Activated CD8-positive, alpha-beta memory T cell treated with anti-CD3 and anti-CD28 coated beads, Interleukin-2, amount 10 ng/mL, durations not matched to agents 7 days and 5 days (primary cell): ENCODE measurements at places on chromosomes 3 and 15. TPM values are rescaled to one million over a fixed set of nuclear protein-coding genes. Genes with fewer than 3 reads are reported as not detected.

DNA sequence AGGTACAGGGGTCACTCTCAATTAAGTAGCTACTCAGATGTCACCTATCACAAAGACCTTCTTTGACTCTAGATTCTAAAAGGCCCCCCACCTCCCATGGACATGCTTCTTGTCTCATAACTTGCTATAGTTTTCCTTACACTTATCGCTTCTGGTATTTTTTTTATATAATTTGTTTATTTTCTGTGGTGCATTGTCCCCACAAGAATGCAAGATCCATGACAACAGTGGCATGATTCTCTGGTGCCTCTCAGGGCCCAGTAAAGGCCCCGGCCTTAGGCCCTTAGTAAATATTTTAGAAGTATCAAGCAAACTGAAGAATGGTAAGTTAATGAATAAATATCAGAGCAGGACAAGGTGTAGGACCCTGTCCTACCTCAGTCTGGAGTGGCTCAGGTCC lies 248.6 kb downstream of the CBLB start:
- no peak overlapping the region for H3K4me3 ChIP-seq
- H3K27me3 ChIP-seq, result no peaks in the 10 kb centered on the region
- H3K27ac ChIP-seq, result no peak overlapping the region
- H3K36me3 ChIP-seq, result no peaks in the 10 kb centered on the region
- no peaks in the 10 kb centered on the region for H3K4me1 ChIP-seq

DNA sequence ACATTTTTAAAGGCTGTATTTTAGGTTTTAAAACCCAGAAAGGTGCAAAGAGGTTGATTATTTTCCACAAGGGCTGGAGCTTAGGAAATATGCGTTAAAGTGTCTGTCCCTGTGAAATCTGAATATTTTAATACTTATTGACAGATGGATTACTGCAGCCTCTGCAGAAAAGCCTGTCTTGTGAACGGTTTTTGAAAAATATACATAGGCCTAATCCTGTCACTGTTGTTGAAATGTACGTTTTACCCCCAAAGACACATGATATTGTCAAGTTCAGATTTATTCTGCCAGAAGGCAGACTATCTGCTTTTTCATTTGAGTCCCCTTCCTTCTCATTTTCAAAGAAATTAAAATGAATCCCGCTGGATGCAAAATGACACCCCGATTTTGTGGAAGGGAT lies 2.2 kb upstream of the BCL6 start:
- H3K27me3 ChIP-seq, result peaks cover 4% of the 10 kb centered on the region
- peaks cover 11% of the 10 kb centered on the region for H3K36me3 ChIP-seq
- peak overlapping the region; percentile 99 for H3K27ac ChIP-seq
- peak overlapping the region; percentile 98 for H3K4me3 ChIP-seq
- DNase-seq, result no peak

GRCh38 chr15:80736560-80736959 lies 41.5 kb downstream of the ABHD17C start:
- H3K27ac ChIP-seq, result no peak overlapping the region
- H3K4me1 ChIP-seq, result no peaks in the 10 kb centered on the region
- peaks cover 2% of the 10 kb centered on the region for H3K27me3 ChIP-seq
- no peaks in the 10 kb centered on the region for H3K36me3 ChIP-seq

DNA sequence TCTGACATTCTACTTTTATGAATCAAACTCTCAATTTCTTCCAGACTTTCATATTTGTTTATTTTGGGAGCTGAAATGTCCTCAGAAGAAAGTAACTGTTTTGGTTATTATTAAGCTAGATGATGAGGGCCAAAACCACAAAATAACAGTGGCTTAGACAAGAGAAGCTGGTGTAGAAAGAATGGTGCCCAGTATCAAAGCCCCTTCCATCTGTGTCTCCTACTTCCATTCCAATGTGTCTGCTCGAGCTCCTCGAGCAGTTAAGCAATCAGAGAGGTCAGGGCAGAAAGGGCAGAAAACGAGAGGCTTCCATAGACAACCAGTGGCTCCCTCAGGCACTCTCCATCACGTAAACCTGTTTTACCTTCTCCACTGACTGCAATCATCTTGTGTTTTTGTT lies 59.7 kb upstream of the MAGI1 start:
- no peaks in the 10 kb centered on the region for H3K4me1 ChIP-seq
- H3K4me3 ChIP-seq, result no peak overlapping the region
- no peaks in the 10 kb centered on the region for H3K36me3 ChIP-seq
- no peak overlapping the region for H3K27ac ChIP-seq

DNA sequence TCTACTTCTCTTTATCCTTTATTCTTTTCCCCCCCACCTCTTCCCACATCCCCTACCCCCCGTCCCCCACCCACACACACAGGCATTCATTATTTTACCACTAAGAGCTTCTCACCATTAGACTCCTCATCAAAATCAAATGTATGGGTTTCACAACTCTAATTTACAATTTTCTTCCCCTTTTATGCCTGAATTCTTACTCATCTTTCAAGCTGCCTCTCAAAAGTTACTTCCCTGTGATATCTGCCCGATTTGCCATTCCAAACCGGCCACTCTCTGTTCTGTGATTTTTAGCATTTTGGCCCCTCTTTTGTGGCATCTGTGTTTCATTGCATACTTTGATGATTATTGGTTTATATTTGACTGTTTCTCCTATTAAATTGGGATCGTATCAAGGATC lies 42.2 kb downstream of the SLC9A9 start:
- peaks cover 2% of the 10 kb centered on the region for H3K4me1 ChIP-seq
- H3K27me3 ChIP-seq, result no peaks in the 10 kb centered on the region
- DNase-seq, result no peak
- no peak overlapping the region for H3K27ac ChIP-seq
- H3K4me3 ChIP-seq, result no peak overlapping the region

DNA sequence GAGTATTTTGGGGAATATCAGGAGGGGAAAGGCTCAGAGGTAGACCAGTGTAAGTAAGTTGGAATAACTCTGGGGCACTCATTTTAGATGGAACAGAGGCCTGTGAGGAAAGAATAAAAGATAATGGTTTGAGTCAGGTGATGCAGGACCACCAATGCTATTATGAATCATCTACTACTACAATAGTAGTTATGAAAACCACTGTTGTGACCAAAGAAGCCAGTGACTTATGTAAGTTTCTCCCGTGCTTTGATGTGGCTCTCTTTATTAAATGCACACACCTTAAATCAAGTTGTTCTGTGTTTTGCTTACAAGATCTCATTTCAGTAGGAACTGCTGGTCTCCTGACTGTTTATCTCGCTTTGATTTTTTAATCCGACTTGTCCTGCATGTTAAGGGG lies 13.1 kb upstream of the GUCA1C start:
- no peaks in the 10 kb centered on the region for H3K27me3 ChIP-seq
- H3K4me1 ChIP-seq, result peaks cover 3% of the 10 kb centered on the region
- H3K27ac ChIP-seq, result no peak overlapping the region
- no peaks in the 10 kb centered on the region for H3K36me3 ChIP-seq

DNA sequence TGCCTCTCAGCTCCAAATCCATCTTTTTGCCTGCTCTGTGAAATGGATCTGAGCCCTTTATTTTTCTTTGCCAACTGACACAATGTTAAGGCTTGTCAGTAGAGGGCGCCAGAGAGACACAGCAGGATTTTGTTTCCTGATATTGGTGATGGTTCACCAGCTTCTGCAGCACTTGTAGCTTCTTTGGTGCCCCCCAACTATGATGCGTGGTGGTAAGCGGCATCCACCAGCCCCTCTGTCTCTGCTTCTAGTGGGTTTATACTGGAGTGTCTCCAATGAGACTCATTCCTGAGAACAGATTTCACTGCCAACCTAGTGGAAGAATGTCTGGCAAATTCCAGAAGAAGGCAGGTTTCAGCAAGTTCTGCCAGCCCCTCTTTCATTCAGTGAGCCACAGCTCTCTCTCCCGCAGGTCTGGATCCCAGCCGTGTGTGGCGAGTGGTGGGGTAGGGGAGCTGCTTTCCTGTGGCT lies 471.9 kb upstream of the FRG2C start:
- DNase-seq, result peak; percentile 65
- H3K4me1 ChIP-seq, result no peaks in the 10 kb centered on the region
- H3K27ac ChIP-seq, result no peak overlapping the region
- no peaks in the 10 kb centered on the region for H3K36me3 ChIP-seq
- H3K27me3 ChIP-seq, result no peaks in the 10 kb centered on the region
- H3K4me3 ChIP-seq, result no peak overlapping the region

DNA sequence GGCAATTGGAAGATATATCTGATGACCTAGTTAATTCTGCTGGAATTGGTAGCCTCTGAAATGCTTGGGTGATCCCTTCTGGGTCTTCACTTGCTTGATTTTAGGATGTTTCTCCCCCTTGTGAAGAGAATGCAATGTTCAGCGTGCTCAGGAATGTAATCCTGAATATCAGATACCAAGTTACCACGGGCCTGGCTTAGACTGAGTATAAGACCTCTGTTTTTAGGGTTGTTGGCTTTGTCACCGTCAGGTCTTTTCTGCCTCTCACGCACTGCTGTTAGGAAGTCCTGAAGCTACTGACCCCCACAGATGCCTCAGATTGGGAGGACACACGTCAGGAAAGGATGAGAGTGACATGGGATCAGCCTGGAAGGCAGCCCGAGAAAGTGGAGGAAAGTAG lies 198.5 kb downstream of the CDIN1 start:
- no peaks in the 10 kb centered on the region for H3K27me3 ChIP-seq
- H3K27ac ChIP-seq, result no peak overlapping the region
- H3K4me1 ChIP-seq, result no peaks in the 10 kb centered on the region
- H3K4me3 ChIP-seq, result no peak overlapping the region
- no peak for DNase-seq
- no peaks in the 10 kb centered on the region for H3K36me3 ChIP-seq

- H3K4me1 ChIP-seq, result no peaks in the 10 kb centered on the region
- no peak overlapping the region for H3K4me3 ChIP-seq
- no peak for DNase-seq
Observed at GRCh38 chr3:143597774-143598652, 250.3 kb downstream of the SLC9A9 start.

DNA sequence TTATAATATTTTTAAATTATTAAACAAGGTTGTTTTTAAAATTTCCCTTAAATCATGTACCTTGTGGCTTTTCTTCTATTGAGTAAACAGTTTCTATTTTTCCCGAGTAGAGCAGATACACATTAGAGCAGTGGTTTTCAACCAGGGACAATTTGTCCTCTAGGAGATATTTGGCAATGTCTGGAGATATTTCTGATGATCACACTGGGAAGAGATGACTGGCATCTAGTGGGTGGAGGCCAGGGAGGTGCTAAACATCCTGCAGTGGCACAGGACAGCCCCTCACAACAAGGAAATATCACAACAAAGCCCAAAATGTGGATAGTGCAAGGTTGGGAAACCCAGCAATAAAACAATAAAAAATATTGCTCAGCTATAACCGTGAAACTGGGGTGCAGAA lies 113.0 kb upstream of the PTPRG start:
- DNase-seq, result no peak
- H3K27me3 ChIP-seq, result no peaks in the 10 kb centered on the region
- H3K4me1 ChIP-seq, result no peaks in the 10 kb centered on the region
- no peaks in the 10 kb centered on the region for H3K36me3 ChIP-seq
- H3K27ac ChIP-seq, result no peak overlapping the region

- H3K4me3 ChIP-seq, result no peak overlapping the region
- H3K4me1 ChIP-seq, result no peaks in the 10 kb centered on the region
- no peak for DNase-seq
- H3K27ac ChIP-seq, result no peak overlapping the region
- no peaks in the 10 kb centered on the region for H3K27me3 ChIP-seq
- no peaks in the 10 kb centered on the region for H3K36me3 ChIP-seq
Observed at GRCh38 chr3:137347817-137348368, 390.1 kb downstream of the IL20RB start.

DNA sequence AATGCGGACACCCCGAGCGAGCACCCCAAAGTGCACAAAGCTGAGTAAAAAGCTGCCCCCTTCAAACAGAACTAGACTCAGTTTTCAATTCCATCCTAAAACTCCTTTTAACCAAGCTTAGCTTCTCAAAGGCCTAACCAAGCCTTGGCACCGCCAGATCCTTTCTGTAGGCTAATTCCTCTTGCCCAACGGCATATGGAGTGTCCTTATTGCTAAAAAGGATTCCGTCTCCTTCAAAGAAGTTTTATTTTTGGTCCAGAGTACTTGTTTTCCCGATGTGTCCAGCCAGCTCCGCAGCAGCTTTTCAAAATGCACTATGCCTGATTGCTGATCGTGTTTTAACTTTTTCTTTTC lies 5.3 kb downstream of the BHLHE40 start:
- peaks cover 65% of the 10 kb centered on the region for H3K36me3 ChIP-seq
- H3K4me1 ChIP-seq, result peaks cover 64% of the 10 kb centered on the region
- no peaks in the 10 kb centered on the region for H3K27me3 ChIP-seq

DNA sequence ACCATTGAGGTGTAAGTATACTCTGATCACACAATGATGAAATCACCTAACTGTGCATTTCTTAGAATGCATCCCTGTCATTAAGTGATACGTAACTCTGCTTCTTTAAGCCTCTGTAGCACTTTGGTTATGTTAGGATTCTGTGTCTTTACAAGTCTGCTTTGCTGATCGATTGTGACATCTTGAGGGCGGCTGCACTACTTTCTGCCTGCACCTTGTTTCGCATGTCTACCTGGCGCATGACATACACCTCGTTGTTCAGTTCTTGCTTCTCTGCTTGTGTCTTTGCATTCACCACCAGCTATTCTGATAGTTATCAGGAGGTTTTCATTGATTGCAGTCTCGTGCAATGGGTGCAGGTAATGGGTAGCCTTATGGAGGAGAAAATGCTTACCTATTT lies 32.7 kb downstream of the IGF1R start:
- no peak overlapping the region for H3K27ac ChIP-seq
- H3K36me3 ChIP-seq, result peaks cover 2% of the 10 kb centered on the region
- peaks cover 2% of the 10 kb centered on the region for H3K4me1 ChIP-seq
- no peak for DNase-seq

- no peak for DNase-seq
- H3K4me3 ChIP-seq, result no peak overlapping the region
- H3K36me3 ChIP-seq, result no peaks in the 10 kb centered on the region
Observed at GRCh38 chr3:64548200-64548889, 139.5 kb downstream of the ADAMTS9 start.

GRCh38 chr15:42083916-42084315 lies 10.4 kb downstream of the PLA2G4D start:
- DNase-seq, result no peak
- H3K4me3 ChIP-seq, result no peak overlapping the region
- no peak overlapping the region for H3K27ac ChIP-seq
- H3K27me3 ChIP-seq, result peaks cover 16% of the 10 kb centered on the region

The MLF1 gene
- 3.3 TPM for total RNA-seq

The XYLB gene
- 6.9 TPM for total RNA-seq

The ALDH1A2 gene
- total RNA-seq, result 0.82 TPM

The MUSTN1 gene
- total RNA-seq, result 0.40 TPM

The GCSAM gene
- total RNA-seq, result 8.6 TPM

The ZNF501 gene
- total RNA-seq, result 2.5 TPM

The C2CD4A gene
- total RNA-seq, result not detected

The ITIH1 gene
- not detected for total RNA-seq

The OIP5 gene
- total RNA-seq, result 21.2 TPM
